GDM1 (cell line): ENCODE measurements at places on chromosomes 7 and 10.

- DNase-seq = no peak
Measured at GRCh38 chr10:247480-247879, 112.2 kb downstream of the ZMYND11 start.

GRCh38 chr10:114012650-114013049 is 31.0 kb upstream of the ADRB1 start:
- no peak for DNase-seq

DNA sequence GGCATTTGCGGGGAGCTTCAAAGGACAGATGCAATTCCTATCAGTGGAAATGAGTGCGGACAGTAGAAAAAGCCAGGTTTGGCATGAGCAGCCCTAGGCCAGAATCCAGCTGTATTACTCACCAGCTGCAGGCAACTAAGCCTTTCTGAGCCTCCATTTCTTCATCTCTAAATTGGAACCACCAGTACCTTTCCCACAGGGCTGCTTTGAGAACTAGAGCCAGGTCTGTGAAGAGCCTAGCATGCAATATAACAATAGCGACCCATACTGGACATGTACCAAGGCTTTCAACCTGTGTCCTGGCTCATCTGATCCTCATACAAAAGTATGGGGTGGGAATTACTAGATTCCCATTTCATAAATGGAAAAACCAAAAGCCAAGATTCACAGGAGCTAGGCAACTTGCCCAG is 101.0 kb downstream of the GSAP start:
- DNase-seq = no peak

GRCh38 chr10:72328829-72329204 is 25.9 kb downstream of the DNAJB12 start:
- peak; percentile 43 for DNase-seq

DNA sequence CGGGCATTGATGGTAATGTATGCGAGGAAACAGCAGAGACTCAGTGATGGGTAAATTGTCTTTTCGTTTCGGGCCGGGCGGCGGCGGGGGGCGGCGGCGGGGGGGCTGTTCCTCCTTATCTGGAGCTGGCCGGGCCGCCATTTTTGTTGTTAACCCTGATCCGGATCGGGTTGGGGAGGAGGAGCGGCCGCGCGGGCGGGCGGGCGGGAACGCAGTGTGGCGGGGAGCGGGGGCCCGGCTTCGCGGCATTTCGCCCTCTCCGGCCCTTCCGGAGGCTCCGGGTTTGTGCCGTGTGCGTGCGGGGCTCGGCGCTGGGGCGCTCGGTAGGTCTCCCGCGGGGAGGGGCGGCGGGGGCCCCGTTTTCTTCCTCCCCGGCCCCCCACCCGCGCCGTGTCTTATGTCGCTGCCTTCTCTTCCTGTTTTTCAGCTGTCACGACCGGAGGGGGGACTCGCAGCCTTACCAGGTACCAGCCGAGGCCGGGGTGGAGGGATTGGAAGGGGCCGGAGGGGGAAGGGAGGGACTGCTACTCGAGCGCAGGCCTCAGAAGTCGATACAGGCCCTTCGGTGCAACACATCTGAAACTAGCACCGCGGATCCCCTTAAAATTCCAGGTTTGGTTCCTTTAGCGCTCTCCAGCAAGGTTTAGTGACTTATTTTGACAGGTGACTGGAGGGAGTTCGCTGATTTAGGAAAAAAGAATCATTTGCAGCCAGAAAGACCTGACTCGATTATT is 820 bp downstream of the WAC start:
- peak; percentile 2 for DNase-seq

DNA sequence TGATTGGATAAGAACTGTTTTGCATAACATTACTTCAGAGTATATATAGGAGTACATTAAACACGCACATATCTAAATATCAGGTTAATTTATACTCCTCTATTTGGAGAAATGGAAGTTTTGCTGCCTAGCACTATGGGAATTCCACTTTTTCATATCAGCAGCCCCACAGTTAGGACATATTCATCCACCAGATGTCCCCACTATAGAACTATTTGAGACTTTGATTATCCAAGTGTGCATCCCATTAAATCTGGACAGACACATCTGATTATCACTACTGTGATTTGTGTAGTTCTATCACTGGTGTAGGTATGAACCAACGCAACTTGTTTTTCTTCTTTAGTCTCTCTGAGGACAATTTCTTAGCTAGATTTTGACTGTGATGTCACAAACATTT is 345.7 kb downstream of the THSD7A start:
- DNase-seq = no peak

- DNase-seq = no peak
Measured at GRCh38 chr7:78019447-78020135, 221.0 kb downstream of the PHTF2 start.

- DNase-seq = no peak
Measured at GRCh38 chr7:17932770-17933169, 7.5 kb downstream of the SNX13 start.

DNA sequence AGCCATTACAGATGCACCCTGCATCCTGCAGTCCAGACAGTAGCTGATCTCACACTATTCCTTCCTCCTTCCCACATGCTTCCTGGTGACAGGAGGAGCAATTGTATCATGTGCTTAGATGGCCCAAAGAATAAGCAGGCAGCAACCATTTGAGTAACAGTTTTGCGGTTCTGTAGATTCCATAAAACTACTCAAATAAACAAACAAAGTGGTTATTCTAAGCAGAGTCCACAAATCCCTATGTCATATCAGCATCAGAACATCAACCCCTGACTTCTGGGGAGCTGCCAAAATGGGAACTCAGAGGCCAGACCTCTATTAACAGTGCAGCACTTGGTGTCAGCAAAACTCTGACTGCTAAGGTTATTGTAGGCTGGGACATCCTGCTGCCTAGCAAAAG is 226.0 kb downstream of the SORCS1 start:
- DNase-seq = no peak

DNA sequence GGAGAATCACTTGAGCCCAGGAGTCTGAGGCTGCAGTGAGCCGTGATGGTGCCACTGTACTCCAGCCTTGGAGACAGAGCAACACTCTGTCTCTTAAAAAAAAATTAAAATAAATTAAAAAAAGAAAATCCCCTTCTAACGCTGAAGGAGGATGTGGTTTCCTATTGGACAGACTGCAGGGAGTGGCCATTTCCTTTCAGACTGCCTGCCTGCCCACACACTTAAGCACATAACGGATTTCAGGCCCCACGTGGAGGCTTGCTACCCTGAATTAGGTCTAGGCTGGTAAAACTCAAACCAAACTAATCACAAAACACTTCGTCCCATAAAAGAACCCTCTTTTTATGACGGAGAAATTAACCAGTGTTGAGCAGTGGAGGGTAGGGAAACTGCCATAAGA is 34.0 kb downstream of the GATA3 start:
- DNase-seq = no peak

DNA sequence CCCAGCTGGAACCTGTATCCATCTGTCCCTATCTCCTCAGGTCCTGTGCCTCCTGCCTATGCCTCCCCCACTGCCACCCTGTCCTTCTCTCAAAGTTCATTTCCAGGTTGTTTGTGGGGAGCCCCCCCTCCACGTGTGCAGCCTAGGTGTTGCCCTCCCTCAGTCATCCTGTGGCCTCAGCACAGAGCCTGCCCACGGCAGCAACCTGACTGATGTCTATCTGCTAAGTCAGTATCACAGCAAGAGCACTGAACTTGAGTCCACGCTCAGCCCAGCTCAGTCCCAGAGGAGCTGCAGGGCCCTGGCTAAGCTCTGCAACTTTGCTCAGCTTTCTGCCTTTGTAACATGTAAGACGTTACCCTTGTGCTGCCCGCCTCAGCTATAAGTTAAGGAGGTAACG is 28.7 kb downstream of the FAM53B start:
- DNase-seq = no peak
